ENCODE measurements at places on chromosomes 13 and 19. TPM values are rescaled to one million over a fixed set of nuclear protein-coding genes. Genes with fewer than 3 reads are reported as not detected.

PRX gene
- polyA plus RNA-seq, result 2.4 TPM

UBE2L5 gene
- 0.04 TPM for polyA plus RNA-seq

GRCh38 chr13:99389520-99390304 is 82.5 kb upstream of the GPR183 start:
- DNase-seq, result no peak

- DNase-seq, result no peak
Measured at GRCh38 chr19:8238251-8238650, 29.1 kb downstream of the CERS4 start.

DNA sequence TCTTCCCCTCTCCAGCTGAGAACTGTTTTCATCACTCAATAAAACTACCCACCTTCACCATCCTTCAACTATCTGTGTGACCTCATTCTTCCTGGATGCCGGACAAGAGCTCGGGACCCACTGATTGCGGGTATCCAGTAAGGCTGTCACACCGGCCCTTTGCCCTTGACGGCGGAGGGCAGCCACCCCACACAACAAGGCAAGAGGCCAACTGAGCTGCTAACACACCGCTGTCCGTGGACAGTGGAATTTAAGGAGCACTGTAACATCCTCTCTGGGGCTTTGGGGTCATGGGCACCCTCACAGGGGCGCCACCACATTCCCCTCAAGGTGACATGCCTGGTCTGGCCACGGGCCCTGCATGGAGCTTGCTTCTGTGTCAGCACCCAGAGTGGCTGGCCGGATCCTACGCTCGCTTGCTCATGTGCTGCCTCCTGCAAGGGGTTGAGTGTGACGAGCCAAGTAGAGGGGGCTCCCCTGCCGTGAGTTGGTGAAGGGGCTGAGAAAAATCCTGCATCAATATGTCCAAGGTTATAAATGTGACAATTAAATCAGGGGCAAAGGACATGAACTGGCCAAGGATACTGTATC is 31.4 kb downstream of the LHFPL6 start:
- DNase-seq, result peak; percentile 77

GRCh38 chr19:19256072-19256969 is 16.8 kb downstream of the TM6SF2 start:
- DNase-seq, result no peak

DNA sequence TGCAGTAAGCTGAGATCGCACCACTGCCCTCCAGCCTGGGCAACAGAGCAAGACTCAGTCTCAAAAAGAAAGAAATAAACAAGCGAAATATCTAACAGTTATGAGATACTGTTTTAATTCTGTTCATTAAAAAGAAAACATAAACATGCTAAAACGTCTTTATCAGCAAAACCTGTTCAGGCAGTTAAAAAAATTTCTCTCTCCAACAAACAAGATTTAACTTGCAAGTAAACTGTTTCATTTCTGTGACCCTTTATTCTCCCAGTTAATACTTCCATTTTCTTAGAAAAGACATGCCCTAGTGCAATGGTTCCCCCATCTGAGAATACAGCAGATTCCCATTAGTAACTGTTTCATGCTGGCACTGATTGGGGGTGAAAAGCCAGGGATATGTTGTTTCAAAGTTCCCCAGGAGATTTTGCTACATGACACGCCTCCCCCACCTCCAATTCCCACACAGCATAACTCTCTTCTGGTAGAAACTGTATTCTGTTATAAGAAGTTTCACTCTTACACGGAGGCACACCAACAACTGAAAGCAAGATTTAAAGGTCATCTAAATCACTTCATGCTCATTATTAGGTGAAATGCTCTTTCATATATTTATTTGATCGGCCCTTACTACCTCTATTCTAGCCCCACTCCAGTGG is 24.4 kb downstream of the ELF1 start:
- DNase-seq, result no peak

GRCh38 chr19:38809592-38810252 is 3.0 kb downstream of the LGALS4 start:
- DNase-seq, result no peak

DNA sequence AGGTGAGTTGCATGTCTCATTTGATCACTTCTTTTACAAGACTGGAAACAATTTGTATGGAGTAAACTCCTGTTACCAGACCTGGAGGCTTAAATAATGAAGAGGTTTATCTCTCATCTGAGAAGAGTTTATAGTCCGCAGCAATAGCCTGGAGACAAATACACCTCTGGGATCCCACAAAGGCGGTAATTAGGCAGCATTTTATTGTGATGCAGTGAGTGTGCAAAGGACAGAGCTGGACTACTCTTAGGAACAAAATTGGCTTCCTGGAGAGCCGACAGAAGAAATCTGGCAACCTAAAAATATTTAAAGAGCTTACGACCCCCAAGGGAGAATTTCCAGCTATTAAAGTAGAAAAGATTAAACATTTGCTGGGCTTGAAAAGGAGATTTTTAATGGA is 11.8 kb upstream of the KATNAL1 start:
- no peak for DNase-seq

DNA sequence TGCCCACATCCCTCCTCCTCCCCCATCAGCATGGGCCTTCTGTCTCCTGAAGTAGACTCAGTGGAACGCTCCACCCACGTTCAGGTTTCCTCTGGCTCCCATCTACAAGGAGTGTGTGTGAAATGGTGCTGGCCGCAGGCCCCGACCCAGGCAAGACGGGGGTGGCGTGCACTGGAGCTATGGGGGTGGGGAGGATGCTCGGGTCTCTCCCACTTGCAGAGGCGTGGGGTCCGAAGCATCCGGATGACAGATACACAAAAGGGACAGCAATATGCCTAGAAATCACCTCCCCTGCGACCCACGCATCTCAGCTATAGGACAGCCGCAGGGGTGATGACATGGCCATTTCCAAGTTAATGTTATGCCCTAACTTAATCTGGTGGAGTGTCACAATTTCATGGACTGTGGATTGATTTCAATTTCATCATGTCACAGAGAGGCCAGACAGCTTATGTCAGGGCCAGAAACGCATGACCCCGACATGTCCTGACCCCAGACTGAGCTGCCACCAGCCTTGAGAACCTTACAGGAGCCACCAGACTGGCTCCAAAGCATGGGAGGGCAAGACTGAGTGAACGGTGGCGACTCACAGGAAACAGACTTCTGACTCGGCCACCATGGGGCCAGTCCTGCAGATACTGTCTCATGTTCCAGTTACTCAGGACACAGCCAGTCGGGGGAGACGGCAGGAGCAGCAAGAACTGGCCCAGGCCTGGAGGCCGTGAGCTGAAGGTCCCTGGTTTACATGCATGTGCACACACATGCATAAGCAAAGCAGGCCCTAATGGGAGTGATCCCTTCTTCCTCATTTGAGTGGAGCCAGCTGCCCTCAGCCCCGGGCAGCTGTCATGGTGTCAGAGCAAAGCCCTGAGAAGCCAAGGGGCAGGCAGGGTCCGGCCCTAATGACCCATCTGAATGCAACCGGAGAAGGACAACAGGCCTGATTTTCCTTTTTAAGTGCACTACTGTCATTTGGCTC is 82.2 kb downstream of the SLC7A1 start:
- DNase-seq, result no peak

DNA sequence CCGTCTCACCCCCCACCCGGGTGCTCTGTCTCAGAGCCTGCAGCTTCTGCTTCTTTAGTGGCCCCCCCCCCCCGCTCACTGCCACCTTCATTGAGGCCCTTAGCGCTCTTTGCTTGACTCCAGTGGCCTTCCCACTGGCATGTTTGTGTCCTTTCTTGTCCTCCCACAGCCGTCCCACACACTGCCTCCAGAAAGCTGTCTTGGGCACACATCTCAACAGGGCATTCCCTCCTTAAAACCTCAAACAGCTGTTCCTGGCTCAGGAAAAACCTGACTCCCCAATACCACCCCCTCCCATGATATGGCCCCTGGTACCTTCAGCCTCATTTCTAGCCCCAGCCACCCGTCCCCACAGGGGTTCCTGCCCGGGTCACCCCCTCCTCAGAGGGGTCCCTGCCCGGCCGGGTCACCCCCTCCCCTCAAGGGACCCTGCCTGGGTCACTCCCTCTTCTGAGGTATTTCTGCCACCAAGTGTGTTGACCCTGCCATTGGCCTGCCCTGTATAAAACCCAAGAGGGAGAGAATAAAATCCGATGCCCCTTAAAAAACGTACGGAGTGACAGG is 8.9 kb downstream of the B3GLCT start:
- no peak for DNase-seq

DNA sequence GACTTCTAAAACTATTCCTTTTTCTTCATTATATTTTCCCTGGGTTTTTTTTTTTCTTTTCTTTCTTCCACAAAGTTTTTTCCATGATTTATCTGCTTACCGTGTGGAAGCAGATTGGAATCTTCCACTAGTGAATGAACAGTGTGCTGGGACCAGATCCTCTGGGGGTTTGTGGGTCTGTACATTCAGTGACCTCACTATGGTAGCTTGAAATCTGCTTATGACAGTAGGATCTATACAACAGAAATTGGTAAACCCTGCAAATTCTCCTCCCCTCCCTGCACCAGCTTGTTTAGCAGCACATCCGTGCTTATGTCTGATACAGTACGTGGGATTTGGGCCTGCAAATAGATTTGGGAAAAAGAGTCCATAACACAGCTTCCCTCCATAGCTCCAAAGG is 26.0 kb upstream of the MAB21L1 start:
- DNase-seq, result no peak

DNA sequence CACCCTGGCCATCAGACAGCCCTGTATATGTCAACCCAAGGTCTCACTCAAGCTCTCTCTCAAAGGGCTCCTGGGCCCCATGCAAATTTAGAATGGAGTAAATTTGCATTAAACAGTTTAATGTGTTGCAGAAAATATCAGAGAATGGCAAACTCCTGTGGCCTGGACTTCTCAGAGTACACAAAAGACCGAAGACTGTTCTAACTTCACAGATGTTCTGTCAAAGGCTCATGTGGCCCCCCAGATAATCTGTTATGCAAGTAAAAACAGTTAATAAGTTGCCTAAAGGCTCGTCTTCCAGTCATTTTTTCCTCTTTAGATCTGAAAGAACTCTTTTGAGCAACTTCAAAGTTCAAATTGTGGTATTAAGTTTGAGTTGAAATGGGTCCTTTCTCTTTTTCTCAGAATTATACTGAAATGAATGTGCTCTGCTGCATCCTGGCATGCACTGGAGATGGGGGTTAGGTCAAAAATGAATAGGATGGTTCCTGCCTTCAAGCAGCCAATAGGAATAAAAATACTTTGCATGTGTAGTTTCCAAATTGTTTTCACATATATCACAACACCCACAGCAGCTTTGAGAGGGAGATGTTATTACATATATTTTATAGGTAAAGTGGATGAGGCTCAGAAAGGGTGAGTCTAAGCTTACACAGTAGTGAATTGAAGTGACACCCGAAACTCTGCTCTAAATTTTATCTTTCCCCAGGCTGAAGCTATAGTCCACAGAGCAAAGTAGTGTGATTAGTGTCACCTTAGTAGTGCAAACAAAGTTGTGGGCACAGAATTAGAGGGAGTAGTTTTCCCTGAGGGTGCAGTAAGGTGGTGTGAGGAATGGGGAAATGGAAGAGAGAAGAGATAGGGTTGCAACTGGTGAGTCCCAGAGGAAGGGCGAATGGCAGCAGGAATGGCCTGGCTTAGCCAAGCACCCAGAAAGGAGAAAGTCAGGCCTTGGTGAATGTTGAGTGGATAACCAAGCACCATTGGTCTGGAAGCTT is 205.0 kb upstream of the RFC3 start:
- DNase-seq, result no peak

DNA sequence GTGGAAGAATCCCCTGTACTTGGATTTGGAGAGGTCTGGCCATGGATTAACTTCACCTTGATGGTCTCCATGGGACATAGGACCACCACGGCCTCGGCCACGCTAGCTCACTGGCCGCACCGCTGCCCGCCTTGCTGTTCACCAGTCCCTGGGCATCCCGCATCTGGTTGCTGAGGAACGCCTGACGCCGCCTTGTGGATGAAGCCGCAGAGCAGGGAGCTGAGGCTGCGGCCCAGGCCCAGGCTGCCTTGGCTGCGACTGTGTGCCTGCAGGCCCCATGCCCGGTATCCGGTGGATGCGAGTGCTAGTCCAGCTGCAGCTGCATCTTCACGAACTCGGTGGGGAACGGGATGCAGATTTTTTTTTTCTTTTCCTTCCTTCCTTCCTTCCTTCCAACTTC is 1407.1 kb downstream of the UQCRFS1 start:
- DNase-seq, result no peak

DNA sequence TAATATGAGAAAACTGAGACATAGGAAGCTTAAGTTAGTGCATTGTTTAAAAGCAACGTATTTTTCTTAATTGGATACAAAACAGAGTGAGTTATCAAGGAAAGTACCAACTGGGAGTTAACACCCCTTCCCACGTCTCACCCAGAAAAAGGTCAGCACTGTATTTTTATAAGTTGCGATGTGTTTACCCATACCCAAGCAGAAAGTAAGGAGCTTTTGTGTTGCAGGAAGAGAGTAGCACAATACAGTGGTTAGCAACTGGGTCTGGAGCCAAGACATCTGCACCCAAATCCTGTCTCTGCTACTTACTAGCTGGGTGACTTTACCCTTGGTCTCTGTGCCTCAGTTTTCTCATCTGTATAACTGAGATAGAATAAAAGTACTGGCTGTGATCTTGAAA is 34.3 kb downstream of the FAM216B start:
- no peak for DNase-seq

Data from heart right ventricle (tissue), 16 donors.